ENCODE measurements at places on chromosomes 2 and 18.
A peak's percentile ranks its signal among the peaks of the same experiment; 100 is the strongest.

- DNase-seq = no peak
These were observed 259.6 kb upstream of the THUMPD2 start for GRCh38 chr2:40038646-40039045.

DNA sequence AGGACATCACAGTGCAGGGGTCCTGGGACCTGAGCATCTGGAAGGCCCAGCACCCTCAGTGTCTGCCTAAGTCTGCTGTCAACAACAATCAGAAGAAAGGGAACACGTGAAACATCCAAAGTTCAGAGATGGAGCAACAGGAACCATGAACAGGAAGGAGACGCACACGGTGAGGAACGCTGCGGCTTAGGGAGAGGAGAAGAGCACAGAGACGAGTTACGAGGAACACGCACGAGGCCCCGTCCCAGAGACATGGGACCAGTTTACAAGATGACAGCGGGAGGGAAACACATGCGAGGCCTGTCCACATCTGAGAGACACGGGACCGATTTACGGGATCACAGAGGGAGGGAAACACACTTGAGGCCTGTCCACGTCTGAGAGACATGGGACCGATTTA lies 2.9 kb upstream of the KCNG2 start:
- no peak for DNase-seq

DNA sequence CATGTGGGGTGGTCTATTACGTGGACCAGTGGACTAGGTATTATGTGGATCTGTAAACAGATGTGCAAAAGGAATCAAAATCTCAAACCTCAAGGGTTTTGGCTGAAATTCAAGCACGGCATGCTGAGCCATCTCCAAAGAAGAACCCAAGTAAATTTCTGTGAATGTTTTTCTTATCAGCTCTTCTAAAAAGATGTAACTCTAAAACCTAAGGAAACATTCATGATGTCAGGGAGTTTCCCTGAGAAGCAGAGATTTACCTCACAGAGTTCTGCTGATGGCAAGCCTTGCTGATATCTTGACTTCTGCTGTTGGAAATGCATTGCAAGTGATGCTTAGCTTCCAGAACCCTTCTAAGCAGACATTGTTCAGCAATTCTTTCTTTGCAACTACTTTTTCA lies 21.6 kb downstream of the DSG4 start:
- no peak for DNase-seq

DNA sequence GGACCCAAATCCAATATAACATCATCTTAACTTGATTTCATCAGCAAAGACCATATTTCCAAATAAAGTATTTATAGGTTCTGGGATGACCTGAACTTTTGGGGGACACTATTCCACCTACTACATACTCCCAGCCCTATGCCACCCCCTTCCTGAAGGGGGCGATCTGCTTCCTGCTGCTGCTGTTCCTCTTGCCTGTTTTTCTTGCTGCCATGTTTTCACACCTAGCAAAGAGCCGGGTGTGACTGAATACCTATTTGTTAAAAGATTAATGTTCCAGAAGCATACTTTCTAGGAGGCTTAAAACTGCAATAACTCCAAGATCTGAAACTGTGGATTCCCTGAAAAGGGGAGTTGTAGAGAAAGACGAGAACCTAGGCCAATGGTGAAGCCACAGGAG lies 89.7 kb downstream of the ICOS start:
- DNase-seq = peak; percentile 35

DNA sequence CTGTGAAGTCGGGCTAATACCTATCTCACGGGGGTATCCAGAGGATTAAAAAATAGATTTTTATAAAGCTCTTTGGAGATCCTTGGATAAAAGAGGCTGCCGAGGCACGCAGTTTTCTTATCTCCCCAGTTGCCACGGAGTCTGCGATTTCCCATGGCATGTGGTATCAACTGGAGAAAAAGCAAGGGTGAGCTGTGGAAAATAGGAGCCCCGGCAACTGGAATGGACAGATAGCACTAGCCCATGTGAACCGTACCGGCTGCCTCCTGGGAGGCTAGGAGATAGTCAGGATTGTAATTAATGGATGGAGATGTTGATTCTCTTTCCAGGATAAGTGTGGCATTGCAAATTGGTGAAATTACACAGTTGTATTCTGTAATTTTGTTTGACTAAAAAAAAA lies 407.6 kb upstream of the KCNH7 start:
- DNase-seq = no peak

DNA sequence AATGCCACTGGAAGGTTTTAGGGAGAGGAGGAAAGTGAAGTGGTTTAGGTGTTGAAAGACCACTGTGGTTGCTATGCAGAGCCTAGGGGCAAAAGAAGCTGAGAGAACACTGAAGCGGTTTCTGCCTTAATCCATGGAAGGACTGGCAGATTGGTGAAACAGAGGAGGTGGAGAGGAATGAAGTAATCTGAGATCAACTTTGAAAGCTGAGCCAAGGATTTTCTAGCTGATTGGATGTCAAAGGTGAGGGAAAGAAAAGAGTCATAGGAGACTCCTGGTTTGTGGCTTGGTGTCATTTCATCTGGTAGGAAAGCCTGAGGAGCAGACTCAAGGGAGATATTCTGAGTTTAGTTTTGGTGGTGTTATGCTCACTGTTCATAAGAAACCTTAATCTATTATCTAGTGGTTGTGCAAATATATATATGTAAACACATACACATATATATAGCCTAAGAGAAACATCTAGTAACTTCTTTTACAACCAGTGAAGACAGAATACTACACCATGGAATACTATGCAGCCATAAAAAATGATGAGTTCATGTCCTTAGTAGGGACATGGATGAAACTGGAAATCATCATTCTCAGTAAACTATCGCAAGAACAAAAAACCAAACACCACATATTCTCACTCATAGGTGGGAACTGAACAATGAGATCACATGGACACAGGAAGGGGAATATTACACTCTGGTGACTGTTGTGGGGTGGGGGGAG lies 134.1 kb upstream of the CREB1 start:
- DNase-seq = no peak

GRCh38 chr2:106176446-106177099 lies 17.5 kb downstream of the UXS1 start:
- DNase-seq = no peak

DNA sequence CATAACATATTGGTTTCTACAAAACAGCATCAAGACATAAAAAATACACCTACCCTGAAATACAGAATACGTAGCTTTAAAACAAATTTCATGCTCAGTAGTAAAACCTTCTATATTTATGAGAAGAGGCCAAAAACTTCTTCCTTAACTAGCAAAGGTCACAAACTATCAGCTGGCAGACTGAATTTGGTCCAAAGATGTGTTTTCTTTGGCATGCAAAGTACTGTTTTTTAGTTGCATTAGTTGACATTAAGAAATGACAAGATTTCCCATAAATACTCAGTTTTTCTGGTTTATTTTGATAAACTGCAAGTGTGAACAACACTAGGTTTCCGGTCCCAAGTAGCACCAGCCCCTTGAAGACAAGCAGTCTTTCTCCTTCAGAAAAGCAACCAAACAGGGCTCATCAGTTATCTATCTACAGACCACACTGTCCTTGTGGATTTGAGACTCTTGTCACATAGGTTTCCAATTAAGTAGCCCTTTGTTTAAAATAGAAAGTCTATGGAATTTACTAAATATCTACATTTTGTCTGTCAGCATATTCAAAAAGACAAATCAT lies 35.6 kb downstream of the SLC25A12 start:
- DNase-seq = no peak

DNA sequence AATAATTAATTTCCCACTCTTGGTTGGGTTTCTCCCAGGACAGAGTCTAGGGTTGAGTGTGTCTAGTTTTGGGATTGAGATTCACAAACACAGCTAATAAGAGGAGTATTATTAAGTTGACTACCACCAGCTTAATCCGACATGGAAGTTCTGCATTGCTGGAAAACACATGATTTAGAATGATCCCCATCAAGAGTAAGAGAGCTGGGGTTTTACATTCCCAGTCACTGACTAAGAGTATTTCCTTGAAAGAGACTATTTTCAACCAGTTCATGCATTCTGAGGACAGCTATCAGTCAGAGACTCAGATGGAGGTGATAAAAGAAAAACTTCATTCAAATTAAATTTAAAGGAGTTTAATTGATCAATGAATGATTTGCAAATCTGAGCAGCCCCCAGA lies 334.6 kb upstream of the LRATD1 start:
- no peak for DNase-seq

GRCh38 chr2:76149846-76150245 lies 439.1 kb upstream of the GCFC2 start:
- DNase-seq = no peak

DNA sequence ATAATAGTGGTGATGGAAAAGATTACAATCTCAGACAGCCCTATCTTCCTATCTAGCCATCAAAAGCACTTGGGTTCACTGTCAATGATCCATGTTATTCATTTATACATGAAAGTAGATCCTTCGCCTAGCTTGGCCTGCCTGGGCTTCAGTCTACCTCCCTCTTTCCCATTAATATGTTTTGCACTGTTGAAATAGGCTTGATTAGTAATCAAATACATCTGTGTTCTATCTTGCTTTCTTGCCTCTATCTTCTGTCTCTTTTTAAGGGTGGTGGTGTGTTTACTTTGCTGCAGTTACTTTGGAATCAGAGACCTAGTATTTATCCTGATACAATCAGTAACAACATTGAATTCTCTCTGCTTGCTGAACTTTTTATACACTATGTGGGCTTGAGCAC lies 521.2 kb downstream of the TNS1 start:
- no peak for DNase-seq

DNA sequence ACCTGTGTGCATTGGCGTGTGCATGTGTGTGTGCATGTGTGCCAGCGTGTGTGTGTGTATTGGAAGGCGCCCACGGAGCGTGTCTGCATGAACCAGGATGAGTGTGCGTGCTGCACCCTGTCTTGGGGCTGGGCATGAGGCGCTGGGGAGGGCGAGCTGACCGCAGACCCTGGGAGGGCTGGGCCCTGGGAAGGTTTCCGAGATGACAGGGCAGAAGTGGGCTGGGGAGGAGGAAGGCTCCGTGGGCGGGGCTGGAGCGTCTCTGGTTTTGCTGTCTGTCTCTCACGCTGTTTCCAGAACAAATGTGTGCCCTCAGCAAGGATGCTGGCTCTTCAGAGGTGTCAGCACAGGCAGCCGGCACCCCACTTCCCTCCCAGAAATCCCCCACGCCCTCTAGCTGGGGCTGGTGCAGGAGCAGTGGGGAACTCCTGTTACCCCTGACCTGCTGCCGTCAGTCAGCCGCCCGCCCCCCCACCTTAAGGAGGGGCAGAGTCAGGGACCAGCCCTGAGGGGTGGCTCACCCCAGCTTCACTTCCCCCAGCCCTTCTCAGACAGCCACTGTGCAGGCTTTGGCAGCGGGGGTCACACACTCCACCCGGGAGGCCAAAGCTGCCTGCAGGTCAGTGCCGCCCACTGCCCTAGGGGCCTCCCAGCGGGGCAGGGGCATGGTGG lies at the start of gene GPR35:
TSS of gene GPR35 (plus strand) at position 531 of the 672 bp plus-strand sequence. CDS start 4,473 bp downstream, outside the sequence.
- no peak for DNase-seq

DNA sequence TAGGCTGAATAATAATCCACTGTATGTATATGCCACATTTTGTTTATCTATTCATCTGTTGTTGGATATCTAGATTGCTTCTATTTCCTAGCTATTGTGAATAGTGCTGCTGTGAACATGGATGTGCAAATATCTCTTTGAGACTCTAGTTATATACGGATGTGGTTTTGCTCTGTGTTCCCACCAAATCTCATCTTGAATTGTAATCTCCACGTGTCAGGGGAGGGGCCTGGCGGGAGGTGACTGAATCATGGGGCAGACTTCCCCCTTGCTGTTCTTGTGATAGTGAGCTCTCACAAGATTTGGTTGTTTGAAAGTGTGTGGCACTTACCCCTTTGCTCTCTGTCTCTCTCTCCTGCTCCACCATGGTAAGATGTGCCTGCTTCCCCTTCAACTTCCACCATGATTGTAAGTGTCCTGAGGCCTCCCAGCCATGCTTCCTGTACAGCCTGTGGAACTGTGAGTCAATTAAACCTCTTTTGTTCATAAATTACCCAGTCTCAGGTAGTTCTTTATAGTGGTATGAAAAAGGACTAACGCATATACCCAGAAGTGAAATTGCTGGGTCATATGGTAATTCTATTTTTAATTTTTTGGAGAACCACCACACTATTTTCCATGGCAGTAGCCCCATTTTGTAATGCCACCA lies 86.1 kb upstream of the UPP2 start:
- no peak for DNase-seq

- no peak for DNase-seq
These were observed 474.5 kb downstream of the TGIF1 start for GRCh38 chr18:3924455-3924854.

DNA sequence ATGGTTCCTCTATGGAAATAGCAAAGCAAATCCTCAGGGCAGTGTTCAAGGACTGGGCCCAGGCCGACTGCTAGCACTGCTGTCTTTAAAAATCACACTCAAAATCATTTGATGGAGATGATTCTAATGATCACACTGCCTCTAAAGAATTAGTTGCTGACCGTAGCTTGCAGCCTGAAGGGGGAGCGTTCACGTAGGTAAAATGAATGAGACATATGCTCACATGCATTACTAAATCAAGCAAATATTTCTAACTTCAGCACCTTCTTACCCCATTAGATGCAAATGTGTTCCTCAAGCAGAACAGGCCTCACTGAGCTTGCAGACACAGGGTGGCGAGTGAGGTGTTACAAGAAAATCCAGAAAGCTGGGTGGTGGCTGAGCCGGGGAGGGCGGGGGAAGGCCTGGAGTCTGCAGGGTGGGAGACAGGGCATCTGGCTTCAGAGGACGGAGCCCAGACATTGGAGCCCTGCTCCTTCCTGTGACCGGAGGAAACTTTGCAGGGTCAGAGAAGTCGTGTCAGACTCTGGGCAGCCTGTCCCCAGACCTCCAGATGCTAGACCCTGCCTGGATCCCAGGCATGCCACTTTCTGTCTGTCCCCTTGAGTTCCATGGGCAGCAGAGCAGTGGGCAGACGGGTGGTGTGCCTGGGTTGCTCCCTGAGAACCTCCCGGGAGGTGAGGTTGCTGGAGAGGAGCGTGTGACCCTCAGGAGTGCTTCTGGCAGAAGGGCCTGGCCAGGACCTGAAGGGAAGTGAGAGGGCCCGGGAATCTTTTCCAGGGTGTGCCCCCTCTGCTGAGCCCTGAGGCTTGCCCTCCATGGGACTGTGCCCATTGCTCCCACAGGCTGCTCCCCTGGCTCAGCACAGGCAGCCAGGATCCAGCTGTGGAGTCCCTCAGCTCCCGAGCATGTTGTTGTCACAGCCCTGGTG lies 7.1 kb upstream of the NPPC start:
- no peak for DNase-seq

DNA sequence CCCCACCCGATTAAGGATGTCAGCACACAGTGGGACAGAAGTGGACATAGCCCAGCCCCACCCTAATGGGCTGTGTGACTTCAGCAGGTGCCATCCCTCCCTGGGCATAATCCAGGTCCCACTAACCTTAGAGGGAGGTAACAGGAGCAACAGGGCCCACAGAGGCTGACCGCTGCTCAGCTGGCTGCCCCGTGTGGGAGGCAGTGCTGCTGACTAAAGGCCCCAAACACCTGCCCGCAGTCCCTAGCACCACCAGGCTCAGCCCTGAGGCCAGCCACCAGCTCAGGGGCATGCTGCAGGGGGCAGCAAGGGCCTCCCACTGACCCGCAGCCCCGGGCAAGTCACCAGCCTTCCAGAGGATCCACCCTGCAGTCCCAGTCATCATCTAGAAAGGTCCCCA lies 14.6 kb downstream of the BIN1 start:
- DNase-seq = no peak

GRCh38 chr2:232667989-232668583 lies 29.0 kb upstream of the GIGYF2 start:
- DNase-seq = no peak

GRCh38 chr2:85682378-85682777 lies 11.8 kb upstream of the GNLY start:
- no peak for DNase-seq

GRCh38 chr2:133721118-133721517 lies 152.9 kb upstream of the NCKAP5 start:
- no peak for DNase-seq

GRCh38 chr18:40292985-40293710 lies 1661.9 kb upstream of the PIK3C3 start:
- DNase-seq = peak; percentile 34
